ENCODE measurements at places on chromosomes 2 and 18.
A peak's percentile ranks its signal among the peaks of the same experiment; 100 is the strongest.

- DNase-seq, result no peak
Measured at GRCh38 chr2:121947674-121948073, 192.2 kb downstream of the TSN start.

DNA sequence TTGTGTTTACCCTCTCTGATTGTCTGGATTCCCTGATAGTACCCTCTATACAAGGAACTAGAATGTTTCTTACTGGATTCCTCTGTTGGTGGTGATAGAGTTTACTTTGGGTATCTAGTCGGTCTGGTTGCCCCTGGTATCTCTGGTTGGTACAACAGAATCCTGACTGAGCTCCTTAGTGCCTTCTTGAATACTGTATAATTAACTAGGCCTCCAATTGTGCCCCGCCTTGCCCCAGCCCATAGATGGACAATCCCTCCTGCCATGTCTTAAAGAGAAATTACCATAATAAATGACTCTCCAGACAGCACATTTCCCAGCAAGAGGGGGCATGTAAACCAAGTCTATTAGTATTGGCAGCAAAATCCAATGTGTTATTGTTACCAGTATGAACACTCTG, 2.3 kb downstream of the SCN1A start:
- DNase-seq, result no peak

GRCh38 chr2:208072250-208072892, 47.0 kb upstream of the PLEKHM3 start:
- no peak for DNase-seq

DNA sequence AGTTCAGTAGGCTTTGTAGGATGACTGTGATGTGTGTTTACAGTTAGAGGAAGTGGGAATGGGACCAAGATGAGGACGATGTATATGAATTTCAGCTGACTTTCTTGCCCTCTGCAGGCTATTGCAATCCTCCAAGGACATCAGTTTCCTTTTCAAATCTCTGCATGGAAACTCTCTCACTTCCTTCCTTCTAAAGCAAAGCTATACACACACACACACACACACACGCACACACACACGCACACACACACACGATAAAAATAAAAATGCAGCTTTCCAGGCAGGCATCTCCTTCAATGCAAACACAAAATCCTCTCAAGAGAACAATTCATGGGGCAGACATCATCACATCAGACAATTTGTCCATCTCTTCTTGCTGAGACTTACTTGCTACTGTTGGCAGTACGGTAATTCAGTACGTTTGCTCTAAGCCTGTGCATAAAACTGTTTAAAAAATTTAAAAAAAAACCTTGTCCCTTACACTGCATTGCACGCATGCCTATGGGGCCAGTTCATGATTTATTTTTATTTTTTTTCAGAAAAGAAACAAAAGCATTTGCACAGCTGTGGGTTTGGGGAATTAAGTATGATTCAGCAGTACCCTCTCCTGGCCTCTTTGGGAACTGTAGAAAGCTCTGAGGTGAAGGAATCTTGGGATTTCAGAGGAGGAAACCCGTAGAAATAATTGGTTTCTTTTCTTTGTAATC, 27.1 kb upstream of the ICOS start:
- peak; percentile 55 for DNase-seq

- no peak for DNase-seq
Measured at GRCh38 chr2:221571025-221571550, 1.0 kb downstream of the EPHA4 start.

- DNase-seq, result no peak
Measured at GRCh38 chr2:212677466-212677865, 138.9 kb upstream of the ERBB4 start.

DNA sequence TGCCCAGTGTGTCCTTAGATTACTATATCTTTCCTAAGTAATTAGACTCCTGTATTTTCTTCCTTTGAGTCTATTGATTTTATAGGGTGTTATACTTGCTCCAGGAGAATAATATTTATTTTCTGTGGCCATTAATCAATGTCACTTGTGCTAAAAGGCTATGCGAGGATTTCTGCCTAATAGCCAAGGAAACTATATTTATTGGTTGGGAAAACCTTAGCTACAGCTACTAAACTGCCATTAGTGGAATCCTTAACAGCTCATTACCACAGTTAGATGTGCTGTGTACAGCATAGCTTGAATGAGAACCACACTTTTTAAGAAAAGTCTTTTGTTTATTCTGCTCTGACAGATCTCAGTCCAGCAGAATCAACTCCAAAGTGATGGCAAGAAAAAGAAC, 537.3 kb downstream of the ERBB4 start:
- DNase-seq, result no peak

DNA sequence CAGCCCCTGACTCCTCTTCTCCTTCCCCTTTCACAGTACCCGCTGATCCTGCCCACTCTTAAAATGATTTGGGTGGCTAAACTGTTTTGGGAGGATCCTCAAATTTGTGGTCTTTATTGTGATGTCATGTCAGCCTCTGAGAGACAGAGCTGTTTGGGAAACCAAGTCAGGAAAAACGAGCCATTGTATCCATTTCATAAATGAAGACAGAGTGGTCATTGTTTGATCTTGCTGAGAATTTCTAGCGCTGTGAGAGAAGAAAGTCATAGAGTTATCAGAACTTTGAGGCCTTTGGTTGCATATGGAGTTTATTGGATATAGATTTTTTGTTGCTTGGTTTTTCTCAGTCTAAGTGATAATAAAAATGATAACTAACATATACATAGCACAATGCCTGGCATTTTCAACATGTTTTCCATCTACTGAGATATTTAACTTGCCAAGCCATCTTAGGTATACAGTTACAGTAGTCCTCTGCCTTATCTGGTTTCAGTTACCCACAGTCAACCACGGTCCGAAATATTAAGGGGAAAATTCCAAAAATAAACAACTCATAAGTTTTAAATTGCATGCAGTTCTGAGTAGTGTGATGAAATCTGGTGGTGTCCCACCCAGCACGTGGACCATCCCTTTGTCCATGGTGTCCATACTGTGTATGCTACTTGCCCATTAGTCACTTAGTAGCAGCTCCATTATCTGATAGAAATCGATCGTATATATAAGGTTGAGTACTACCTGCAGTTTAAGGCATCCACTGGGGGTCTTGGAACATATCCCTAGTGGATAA, 105.0 kb upstream of the RASGRP3 start:
- DNase-seq, result no peak

GRCh38 chr18:76486038-76486437, 9.0 kb downstream of the ZNF516 start:
- no peak for DNase-seq

DNA sequence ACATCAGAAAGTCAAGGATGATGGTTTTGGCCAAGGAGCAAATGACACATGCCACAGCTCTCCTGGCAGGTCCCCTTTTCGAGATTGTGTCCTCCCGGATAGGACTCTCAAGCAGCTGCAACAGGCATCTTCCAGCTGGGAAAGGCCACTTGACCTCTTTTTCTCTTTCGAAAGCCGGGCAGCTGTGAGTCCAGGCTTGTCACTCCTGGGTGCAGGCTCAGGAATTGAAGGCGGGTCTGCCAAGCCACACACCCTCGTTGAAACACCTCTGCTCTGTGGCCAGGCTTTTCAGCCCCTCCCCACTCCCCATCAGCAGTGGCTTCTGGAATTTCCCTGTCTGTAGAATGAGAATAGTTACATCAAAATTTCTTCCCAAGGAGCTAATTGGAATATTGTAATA, 98.0 kb downstream of the CCDC138 start:
- no peak for DNase-seq

- DNase-seq, result no peak
Measured at GRCh38 chr2:239292959-239293774, 107.7 kb downstream of the HDAC4 start.

GRCh38 chr2:239831861-239832489, 193.2 kb downstream of the NDUFA10 start:
- no peak for DNase-seq

GRCh38 chr2:231169488-231169887, 28.9 kb upstream of the ARMC9 start:
- no peak for DNase-seq

- DNase-seq, result no peak
Measured at GRCh38 chr2:131475831-131476230, at the start of gene TUBA3D. Gene TUBA3D (plus strand): TSS chr2:131476119. CDS start chr2:131476200, 81 bp downstream.

- DNase-seq, result no peak
Measured at GRCh38 chr2:67095121-67095520, 302.0 kb upstream of the ETAA1 start.

- no peak for DNase-seq
Measured at GRCh38 chr2:54586494-54586893, 130.4 kb downstream of the SPTBN1 start.

GRCh38 chr2:236694146-236694888, 124.7 kb downstream of the ACKR3 start:
- DNase-seq, result no peak

DNA sequence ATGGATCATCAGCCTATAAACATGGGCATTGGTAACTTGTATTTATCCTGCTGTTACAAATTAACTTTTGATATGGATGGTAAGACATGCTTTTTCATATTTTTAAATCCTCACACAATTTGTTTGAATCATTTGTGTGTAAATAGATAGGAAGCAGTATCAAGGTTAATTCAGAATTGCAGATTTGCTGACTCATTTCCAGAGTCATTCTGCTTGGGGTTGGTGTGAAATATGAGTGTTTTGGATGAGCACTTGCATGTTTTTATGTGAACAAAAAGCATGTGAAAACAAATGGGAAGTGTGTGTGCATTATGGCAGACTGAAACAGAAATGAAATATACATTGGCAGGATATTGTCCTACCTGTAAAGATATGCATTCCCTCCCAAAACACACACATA, 11.8 kb downstream of the CCDC85A start:
- no peak for DNase-seq

DNA sequence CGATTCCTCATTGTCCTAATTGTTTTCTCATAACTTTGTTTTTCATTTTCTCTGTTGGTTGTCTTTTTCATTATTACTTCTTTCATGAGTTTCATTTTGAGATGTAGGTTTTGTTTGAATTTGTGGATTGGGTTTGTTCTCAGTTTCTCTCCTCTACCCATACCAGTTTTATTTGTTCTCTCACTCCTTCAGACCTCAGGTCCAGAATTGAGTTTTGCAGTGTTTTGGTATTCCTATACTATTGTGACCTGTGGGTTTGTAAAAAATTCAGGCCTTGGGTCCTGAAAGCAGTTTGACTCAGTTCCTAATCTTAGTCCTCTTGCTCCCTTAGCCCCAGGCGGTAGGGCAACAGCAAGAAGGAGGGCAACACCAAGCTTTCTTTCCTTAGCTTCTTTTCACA, 28.3 kb upstream of the UBE2E3 start:
- no peak for DNase-seq

DNA sequence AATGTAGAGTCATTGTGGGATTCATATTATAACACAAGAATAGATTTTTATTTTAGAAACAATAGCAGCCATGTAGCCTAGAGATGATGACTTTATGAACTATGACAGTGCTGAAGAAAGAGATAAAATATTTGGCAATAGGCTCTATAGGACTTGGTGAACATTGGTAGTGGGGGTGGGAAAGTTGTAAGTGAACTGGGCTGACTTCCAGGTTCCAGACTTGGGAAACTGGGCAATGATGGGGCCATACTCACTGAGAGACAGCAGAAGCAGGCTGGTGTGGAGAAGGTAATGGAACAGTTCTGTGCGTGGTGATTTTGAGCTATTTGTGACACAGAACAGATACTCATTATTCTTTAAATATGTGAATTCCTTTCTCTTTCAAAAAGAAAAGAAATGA, 470.3 kb upstream of the HNRNPA3 start:
- DNase-seq, result no peak

DNA sequence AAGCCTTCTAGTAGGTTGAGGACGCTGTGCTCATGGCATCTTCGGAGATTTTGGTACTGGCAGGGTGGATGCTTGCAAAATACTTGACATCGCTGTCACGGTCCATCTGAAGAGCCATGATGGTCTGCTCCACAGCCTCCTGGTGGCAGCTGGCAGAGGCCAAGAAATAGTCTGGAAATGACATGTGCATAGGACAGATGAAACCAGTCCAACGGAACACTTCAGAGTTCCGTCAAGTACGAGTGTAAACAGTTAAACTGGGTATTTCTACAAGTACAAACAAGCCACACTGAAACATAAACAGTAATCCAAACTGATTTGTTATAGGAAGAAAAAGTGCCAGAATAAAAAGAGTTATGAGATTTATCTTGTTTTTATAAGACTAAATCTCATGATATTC, 66.6 kb downstream of the PPP4R1 start:
- no peak for DNase-seq

DNA sequence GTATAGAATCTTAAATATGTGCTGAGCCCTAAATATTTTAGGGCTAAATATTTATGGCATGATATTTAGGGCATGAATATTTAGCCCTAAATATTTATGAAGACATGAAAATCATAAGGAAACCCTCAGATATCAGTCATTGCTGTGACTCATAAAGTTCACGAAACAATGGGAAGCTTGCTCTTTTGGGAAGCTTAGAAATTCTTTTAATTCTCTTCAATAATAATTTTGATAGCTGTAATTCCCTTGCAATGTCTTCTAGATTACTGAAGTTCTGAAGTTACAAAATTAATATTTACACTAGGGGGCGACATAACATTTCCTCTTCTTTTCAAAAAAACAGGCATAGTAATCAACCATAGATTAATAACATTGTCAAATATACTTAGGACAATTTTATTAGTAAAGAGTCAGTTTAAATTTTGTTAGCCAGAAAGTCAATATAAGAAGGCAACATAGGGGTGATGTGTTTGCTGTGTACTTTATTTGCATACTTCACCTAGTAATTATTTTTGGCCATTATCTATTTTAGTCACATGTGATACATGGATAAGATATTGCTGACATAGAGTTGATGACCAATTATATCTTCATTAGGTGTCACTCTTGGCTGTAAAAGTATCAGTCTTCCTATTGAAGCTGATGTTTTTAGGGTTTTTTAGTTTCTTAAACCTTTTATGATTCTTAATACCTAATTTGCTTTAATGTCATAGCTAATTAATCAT, 13.2 kb downstream of the ZNF804A start:
- DNase-seq, result no peak

DNA sequence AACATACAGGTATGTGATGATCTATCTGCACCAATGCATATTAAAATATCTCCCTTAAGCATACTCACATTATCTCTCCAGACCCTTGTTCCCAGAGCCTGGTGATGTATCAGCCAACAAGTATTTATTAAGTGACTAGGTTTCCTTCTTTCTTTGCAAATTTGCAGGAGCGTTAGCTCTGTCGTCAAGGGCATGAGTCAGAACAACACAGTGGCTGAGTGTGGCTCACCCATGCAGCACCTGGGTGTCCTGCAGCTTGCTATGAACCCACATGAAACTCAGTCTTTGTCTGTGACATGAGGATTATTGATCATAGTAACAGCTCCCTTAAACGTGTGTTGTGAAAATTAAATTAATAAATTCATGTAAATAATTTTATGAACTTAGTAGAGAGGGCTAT, 96.6 kb downstream of the PIEZO2 start:
- DNase-seq, result no peak

Measured in GM04503 (cell line).